ENCODE measurements at places on chromosomes 1 and 21.

DNA sequence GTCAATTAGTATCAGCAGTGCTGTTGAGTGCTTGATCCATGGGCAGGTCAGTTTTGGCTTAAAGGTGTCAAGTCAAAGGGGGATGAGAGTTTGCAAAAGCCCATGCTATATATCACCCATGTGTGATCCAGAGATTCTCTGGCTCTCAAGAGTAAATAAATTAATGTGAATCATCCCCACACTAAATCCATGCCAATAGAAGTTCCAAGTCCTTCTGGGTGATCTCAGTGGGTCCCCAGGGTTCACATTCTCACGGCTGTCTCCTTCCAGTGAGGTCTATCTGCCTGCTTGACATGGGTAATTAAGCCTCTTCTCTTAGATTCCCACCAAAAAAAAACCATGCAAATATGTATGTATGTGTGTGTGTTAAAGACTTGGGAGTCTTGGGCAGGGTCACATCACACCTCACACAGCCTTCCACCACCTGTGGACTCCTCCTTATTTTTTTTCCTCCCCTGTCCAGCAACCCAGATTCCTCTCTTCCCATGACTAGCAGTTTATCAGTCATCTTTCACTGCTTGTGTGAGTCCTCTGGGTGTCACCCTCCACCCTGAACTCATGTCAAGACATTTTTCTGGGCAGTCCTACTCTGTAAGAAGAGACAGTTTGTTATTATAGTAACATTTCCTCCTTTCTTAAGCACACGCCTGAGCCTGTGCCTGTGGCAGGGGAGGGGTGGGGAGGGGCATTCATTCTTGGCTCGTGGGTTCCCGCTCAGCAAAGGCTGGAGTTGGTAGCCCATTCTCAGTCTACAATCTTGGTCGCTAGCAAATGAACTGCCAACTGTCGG lies 14.3 kb upstream of the S100A11 start:
- DNase-seq, result no peak

- DNase-seq, result no peak
These were observed 77.0 kb downstream of the FAM78B start for GRCh38 chr1:166089804-166090203.

DNA sequence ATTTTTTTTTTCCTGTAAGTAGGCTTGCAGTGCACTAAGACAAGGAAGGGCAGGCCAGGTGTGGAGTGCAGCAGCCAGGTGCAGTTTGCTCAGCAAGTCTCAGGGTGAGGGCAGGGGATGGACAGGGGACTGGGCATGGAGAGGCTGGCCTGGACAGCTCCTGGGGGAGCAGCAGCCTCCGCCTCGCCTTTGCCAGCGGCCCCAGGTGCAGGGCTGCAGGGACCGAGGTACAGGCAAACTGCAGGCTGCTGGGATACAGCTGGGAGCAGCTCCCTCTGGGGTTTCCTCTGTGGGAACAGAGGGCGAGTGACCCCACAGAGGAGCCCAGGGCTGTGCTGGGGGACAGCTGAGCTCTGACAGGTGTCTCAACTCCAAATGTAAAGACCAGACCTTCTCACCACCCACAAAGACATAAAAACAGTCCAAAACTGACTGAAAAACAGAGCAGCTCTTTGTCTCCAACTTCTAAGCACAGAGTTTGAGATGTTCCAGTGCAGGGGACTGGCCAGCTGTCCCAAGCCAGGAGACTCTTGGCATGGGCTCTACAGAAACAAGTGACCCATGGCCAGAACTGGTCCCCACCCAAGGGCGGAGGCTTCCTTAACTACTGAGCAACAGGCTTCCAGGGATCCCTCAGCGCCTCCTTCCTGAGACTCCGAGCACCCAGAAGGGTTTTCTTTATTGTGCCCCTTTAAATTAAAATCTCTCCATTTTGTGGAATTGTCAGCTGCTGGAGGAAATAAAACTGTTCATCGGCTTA lies 27.7 kb upstream of the AJAP1 start:
- no peak for DNase-seq

DNA sequence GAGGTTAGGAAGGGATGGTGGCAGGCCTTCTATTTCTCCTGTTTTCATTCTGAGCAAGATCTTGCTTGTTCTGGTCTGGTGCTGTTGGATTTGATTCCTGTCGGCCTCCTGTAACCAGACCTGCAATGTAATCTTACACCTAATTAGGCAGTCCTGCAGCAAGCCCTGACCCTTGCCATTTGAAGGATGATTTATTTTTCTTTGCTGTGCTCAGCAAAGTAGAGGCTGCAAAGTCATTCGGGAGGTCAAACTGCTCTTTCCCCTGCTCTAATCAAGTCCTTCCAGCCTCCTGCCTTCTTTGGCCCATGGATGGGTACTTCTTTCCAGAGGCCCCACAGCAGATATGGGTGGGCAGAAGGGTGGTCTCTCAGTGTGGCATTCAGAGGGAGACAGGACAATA lies 417.7 kb upstream of the USP24 start:
- no peak for DNase-seq
